ENCODE measurements at places on chromosomes 5 and 9.

DNA sequence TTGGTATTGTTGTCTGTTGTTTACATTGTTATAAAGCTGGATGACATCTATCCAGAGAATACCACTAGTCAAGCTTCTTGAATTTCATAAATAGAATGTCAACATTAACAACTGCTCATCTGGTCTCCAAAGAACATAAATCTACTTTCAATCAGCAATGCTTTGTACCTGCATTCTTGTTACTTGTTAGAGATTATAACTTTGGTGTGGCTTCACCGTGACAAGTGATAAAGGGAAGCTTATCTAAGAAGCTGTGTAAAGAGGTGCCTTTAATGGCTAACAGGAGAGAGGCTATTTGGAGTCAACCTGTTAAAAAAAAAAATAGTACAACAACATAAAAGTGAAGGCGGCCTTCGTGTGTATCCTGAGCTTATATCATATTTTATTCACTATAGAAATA, 41.8 kb downstream of the MUSK start:
- DNase-seq, result peak; percentile 58

DNA sequence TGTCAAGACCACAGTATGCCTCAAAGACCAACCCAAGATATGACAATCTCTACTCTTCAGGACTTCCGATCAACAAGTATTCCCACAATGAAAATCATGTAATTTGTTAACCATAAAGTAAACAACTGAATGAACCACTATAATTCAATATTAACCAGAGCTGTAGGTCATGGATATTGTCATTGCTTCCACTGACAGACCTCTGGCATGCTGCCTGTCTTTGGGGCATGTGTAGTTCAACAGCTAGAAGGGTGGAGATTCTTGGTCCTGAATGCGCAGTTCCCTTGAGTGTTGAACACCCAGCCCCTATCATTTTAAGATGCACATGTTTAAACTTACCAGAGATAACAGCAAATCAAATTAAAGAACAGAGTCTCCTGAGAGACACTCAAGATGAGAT, 283.0 kb downstream of the CEMIP2 start:
- no peak for DNase-seq

GRCh38 chr9:71042448-71042990, 78.9 kb downstream of the TRPM3 start:
- no peak for DNase-seq

DNA sequence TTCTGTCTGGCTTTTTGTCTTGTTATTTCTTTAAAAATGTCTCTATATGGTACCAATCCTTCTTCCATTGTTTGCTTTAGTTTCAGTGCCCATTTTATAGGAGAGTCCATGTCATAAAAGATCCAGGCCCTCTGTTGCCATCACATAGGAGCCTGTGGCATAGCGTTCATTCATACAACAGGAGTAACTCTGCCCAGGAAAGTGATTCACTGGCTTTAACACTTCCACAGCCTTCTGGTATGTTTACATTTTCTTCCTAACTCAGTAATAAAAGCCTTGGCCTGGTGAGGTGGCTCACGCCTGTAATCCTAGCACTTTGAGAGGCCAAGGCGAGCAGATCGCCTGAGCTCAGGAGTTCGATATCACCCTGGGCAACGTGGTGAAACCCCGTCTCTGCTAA, 519.3 kb upstream of the PTGER4 start:
- no peak for DNase-seq

DNA sequence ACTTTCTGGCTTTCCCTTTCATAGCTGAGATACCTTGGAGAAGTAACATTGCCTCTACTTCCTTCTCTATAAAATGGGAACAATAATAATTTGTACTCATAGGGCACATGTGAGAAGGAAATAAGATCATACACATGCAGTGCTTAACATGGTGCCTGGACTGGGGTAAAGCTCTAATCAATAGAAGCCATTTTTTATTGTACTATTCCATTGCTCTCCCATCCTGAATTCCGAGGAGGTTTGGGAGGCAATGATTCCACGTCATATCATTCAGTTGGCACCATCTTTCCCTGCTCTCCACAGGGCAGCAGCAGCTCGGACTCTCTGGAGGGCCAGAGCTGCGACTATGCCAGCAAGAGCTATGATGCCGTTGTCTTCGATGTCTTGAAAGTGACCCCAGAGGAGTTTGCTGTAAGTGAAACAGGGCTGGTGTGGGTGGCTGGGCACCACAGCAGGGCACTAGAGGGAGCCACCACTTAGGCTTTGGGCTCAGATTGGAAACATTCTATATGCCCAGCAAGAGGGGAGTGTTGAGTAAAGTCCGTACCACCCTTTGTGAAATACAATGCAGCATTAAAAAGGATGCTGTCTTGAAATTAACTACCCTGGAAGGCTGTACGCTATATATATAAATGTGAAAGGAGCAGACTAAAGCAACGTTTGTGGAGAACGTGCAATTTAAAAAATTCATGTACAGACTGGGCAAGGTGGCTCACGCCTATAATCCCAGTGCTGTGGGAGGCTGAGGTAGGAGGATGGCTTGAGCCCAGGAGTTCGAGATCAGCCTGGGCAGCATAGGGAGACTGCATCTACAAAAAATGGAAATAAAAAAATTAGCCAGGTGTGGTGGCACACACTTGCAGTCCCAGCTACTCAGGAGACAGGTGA, 51.2 kb downstream of the RALGPS1 start:
- DNase-seq, result peak; percentile 31

GRCh38 chr5:199950-200645, 8.8 kb downstream of the LRRC14B start:
- no peak for DNase-seq

- peak; percentile 83 for DNase-seq
Measured at GRCh38 chr5:176542596-176543427, 5.6 kb upstream of the RNF44 start.

DNA sequence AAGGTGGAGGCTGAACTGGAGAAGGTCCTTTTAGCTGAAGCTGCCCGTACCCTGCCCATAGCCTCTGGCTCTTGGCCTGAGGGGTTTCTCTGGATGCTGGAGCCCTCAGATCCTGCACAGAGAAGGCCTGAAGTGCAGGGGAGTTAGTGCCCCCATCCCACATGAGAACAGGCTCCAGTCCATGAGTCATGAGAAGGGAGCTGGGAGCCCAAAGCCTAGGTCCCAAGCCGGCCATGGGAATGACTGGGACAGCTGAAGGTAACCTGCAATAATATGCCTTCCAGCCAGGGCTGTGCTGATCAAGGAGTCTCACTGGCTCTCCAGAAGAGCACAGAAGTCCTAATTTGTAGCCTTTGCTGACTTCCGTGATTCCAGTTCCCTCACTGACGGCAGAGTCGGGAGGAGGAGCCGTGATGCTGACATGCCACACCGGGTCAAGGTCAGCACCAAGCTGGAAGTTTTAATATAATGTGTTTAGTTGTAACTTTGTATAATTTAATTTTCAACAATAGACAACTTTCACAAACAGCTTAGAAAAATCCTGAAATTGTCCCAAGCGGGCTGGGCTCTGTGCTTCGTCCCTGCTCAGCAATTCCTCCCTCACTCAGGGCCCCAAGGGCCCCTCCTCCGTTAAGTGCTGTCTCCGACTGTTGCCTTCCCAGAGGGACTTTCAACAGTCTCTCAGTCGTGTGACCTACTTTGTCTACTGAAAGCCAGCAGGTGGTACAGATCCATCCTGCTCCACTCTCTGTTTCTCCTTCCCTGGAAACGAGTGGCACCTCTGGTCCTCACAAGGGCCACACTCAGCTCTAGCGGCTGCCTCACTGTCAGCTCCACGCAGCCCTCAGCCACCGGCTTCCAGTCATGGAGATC, 387.8 kb downstream of the GADD45G start:
- DNase-seq, result no peak

DNA sequence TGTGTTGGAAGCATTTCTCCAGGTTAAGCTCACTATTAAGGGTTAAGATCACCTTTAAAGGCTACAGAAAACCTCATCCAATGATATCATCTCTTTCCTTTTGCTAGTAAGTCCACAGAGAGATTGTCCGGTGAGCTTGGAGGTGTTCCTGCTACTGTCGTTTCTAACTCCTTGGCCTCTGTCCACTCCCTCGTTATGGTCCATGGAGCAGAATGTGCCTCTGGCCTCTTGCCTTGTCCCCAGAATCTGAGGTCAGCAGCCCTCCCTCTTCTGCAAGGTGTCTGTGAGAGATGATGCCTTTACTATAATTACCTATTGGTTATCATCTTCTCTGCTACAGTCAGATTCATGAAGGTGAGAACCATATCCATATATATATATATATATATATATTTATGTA, 15.0 kb downstream of the ORM2 start:
- DNase-seq, result no peak

- no peak for DNase-seq
Measured at GRCh38 chr5:177294632-177295031, 8.9 kb downstream of the RAB24 start.

GRCh38 chr9:70130266-70130665, 86.6 kb downstream of the MAMDC2 start:
- DNase-seq, result no peak

DNA sequence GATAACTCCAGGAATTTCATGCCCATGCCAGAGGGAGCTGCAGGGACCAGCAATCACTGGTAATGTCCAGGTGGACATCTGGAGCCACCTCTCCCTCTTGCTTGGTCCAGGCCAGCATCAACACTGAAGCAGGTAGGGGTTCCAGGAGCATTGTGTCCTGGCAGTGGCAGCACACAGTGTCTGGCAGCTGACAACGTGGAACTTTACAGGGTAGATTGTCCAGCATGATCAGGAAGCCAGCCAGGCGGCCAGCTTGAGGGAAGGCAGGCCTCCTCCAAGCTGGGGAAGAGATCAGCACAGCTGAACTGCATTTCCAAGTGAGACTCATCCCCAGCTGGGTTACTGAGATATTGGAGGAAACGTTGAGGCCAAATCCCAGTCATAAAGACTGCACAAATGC, 82.6 kb upstream of the RASGRF2 start:
- no peak for DNase-seq

GRCh38 chr5:78405829-78406750, 45.7 kb downstream of the SCAMP1 start:
- DNase-seq, result no peak

- DNase-seq, result no peak
Measured at GRCh38 chr5:149677731-149678130, 52.4 kb upstream of the PPARGC1B start.

- DNase-seq, result no peak
Measured at GRCh38 chr5:42881416-42882117, 69.9 kb upstream of the SELENOP start.

GRCh38 chr9:91857291-91858212, 92.5 kb downstream of the ROR2 start:
- DNase-seq, result no peak

DNA sequence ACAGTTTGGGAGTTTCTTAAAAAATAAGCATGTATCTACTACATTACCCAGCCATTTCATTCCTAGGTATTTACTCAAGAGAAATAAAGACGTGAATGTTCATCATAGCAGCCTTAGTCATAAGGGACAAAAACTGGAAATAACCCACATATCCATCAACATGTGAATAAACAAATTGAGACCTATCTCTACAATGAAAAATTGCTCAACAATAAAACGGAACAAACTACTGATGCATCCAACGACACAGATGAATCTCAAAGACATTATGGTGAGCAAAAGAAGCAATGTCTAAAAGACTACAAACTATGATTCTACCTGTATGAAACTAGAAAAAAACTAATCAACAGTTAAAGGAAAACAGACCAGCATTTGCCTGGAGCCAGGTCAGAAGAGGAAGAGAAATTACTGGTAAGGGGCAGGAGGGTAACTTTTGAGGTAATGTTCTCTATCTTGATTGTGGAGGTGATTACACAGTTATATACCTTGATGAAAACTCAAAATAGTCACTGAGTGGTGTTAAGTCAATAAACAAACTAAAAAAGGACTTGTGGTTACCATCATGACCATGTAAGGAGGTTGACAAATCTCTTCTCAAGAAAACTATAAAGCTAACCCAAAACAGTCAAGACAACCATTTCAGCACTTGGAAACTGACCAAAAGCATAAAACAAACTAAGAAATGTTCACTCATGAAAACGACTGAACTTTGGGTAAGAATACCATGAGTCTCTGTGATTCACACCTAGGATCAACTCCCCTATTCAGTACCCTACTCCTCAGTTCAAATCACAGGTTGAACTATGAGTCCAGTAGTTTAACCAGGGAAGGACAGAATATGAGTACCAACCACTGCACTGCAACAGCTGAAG, 10.4 kb downstream of the UIMC1 start:
- no peak for DNase-seq

GRCh38 chr5:38806775-38807258, 39.0 kb upstream of the OSMR start:
- DNase-seq, result peak; percentile 5

DNA sequence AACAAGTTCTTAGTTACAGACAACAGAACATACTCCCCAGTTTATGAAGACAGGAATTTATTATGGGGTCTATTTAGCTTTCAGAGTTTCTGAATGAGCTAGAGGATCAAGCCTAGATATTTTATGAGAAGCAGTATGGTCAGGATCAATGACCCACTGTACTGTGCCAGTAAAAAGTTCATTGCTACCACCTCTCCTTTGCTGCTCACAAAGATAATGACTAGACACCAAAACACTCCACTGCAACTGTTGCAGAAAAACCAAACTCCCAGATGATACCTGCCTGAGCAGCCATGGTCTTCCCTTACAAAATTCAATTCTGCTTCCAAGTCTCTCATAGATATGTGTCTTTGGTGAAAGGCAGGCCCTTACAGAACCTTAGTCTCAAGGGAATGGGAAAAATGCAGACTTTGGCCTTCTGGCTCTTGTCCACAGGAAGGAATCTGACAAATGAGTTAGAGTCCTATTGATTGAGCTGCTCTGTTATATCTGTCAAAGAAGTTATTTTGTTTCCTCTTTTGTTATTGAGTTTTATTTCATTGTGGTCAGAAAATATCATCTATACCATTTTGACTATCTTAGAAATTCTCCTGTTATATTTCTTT, 74.7 kb upstream of the RASGRF2 start:
- no peak for DNase-seq

- DNase-seq, result no peak
Measured at GRCh38 chr5:82862711-82863110, 214.5 kb downstream of the TMEM167A start.

GRCh38 chr5:126984632-126985031, 45.7 kb downstream of the MARCHF3 start:
- no peak for DNase-seq
